ENCODE measurements at places on chromosomes 16 and 17. TPM values are rescaled to one million over a fixed set of nuclear protein-coding genes. Genes with fewer than 3 reads are reported as not detected.

The NPIPB6 gene
- 4.5 TPM for total RNA-seq

The OTOP2 gene
- not detected for total RNA-seq

The CEP295NL gene
- 1.2 TPM for total RNA-seq

The CETP gene
- not detected for total RNA-seq

DNA sequence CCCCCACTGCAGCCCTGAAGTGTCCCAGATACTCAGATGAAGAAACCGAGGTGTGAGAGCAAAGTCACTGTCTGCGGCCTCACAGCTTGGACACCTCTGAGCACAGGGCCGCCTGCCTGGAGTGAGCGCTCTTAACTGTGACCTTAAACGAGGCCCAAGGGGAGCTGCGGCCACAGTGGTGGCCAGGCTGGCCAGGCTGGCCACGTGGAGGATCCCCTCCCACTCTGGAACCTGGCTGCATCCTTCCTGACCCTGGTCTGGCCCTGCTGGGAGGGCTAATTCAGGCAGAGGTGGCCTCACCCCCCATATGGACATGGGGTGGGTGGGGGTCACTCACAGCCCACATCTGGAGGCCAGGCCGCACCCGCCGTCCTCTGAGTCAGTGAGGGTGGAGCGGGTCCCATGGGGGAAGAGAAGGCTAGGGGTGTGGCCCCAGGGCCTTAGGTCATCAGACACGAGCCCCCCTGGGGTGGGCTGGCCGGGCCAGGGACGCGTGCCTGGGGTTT lies 6.6 kb downstream of the VASN start:
- no peak for DNase-seq

DNA sequence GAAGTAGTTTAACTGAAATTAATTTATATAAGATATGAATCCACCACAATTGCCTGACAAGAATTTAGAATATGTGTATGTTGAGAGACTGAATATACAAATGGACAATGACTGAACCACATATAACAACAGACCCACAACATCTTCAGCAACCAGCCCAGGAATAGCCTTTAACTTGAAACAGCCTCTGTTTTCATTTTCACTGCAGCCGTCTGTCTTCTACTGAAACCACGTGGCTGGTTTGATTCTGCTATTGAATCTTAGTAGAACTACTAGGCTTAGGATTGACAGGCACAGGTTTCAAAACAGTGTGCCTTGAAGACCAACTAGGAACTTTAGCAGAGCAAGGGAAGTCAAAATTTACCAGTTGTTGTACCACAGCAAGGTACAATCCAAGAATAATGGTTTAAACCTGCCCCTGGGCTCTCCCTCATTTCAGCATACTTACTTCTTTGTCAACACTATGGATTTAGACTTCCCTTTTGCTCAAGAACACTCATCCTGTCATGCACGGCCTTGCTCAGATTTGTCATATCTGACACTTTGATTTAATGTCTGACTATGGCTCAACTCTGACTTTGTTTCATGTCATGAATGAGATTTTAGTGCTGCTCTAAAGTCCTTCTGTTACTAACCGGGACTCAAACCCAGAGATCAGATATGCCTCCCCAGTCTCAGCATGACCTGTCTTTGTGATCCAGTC lies 355.0 kb downstream of the KIF2B start:
- DNase-seq: no peak

DNA sequence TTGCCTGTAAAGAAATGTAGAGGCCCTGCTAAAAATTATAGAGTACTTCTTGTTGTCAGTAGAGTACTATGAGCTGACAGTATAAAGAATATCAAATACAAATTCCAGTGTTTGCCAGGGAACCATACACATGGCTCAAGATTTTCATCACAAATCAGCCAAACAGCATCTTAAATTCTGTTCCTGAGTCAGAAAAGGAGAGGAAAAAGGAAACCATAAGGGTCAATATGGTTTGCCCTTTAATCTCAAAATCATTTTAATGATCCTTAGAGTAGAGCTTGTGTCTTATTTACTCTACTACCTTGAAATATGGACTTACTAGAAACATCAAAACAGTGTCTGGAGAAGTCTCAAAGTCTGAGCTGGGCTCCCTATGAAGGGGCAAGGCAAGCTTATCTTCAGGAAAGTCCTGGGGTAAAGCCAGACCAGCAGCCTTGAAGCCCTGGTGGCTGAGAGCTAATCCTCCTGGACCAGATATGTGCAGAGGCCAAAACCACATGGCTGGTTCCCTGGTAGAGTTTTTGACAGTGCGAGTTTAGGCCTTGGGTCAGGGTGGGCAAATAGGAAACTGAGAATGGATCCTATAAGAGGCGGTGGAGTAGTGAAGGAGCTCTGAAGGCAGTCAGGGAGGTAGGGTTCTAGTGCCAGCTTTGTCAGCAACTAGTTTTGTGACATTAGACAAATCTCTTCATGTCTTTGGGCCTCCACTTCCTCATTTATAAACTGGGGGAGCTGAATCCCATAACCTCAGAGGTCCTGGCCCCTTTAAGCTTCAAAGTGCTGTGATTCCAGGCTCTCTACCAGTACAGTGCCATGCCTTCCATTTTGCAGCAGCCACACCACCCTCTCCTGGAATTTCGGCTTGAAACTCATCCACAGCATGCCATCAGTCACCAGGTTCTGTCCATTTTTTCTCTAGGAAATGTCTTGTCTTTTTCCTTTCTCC lies 38.9 kb downstream of the MRTFB start:
- DNase-seq: no peak

- DNase-seq: no peak
Observed at GRCh38 chr16:9165681-9166080, 74.2 kb downstream of the HAPSTR1 start.

DNA sequence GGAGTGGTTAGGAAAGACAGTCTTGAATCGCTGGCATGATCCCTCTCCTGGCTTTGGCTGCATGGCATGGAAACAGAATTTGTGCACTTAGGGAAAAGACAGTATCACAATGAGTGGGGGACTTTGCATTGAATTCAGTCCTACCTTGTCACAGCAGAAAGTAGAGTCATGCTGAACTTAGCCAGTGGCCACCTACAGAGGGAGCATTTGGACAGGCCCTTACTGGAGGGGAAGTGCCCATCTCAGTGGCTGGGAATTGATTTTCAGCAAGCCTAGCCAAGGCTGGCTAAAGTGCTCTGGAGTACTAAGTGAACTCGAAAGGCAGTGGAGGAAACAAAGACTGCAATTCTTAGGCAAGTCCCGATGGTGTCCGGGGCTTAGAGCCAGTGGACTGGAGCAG lies 364.3 kb upstream of the TOM1L1 start:
- DNase-seq: peak; percentile 64

DNA sequence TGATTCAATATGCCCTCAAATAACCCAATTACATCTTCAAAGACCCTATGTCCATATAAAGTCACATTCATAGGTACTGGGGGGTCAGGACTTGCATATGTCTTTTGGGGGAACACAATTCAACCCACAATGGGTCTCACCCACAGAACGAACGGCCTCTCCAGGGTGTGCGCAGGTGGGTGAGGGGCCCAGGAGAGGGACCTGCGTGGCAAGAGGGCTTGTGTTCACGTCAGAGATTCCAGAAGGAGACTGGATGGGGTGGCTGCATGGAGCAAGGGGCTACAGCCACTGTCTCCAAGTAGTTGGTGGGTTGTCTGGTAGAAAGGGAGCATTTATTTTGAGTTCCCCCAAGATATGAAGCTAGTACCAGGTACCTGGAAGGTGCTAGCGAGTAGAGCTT lies 212.2 kb downstream of the SEC14L1 start:
- no peak for DNase-seq

DNA sequence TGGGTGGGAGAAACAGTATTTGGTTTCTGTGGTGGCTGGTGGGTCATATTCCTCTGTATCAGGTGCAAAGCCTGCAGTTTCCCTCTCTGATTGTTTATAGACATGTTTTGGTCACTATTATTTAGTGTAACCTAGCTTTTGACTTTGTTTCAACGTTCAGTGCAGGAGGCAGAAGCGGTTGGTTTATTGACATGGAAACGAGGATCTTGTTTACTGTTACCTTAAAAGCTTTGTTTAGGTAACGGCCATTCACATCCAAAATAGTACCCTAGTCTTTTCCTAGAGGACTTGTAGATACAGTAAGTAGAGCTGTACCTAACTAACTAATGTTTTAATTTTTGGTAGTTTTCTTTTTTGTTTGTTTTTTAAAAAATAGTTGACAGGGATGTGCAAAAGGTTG lies 3.5 kb downstream of the MSI2 start:
- peak; percentile 36 for DNase-seq

DNA sequence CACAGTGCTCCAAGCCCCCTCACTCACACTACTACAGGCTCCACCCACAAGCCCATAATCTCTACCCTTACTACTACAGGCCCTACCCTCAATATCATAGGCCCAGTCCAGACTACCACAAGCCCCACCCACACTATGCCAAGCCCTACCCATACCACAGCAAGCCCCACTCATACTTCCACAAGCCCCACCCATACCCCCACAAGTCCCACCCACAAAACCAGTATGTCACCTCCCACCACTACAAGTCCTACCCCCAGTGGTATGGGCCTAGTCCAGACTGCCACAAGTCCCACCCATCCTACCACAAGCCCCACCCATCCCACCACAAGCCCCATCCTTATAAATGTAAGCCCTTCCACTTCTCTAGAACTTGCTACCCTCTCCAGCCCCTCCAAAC lies 13.8 kb downstream of the RIPOR1 start:
- peak; percentile 79 for DNase-seq

DNA sequence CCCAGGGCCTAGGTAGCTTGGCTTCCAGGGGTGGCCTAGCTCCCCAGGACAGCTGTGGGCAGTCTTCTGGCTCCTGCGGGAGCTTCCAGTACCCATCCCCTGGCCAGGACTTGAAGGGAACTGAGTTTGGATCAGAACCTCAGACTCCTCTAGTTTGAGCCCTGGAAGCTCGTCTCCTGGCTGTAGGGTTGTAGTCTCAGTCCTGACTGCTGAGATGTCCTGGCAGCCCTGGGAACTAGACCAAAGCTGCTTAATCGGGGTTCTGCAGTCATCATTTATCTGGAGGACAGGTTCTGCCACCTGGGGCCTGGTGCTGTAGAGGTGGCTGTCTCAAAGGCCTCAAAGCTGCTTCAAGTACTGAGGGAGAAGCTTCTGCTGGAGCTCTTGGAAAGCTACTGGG lies 163.7 kb downstream of the WSCD1 start:
- DNase-seq: peak; percentile 46
